ENCODE measurements at places on chromosomes 13 and 19.

DNA sequence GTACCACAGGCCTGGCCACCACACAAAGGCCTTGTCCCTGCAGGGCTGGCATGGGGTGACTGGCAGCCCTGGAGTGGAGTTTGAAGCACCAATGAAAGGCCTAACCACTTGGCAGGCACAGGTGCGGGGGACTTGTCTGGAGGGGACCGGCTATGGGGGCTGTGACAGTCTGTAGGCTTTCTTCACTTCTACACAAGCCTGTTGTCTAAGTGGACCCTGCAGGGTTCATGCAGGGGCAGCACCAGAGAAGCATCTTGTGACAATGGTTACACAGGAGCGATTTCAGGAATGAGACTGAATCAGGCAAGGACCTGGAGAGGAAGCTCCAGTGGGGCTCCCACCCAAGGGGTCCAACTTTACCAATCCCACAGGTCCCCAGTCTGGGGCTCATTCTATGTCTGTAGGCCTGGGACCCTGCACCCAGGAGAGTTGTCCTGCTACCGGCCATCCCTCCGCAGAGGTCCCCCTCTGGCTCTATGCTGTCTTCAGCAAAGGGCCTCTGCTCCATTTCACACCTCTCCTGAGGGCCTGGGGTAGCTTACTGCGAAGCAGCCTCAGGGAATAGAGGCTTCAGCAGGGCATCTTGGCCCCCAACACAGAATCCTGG is 2.3 kb upstream of the ZNF837 start:
- no peak for DNase-seq

GRCh38 chr19:18362934-18363542 is 22.6 kb downstream of the PGPEP1 start:
- DNase-seq, result no peak

DNA sequence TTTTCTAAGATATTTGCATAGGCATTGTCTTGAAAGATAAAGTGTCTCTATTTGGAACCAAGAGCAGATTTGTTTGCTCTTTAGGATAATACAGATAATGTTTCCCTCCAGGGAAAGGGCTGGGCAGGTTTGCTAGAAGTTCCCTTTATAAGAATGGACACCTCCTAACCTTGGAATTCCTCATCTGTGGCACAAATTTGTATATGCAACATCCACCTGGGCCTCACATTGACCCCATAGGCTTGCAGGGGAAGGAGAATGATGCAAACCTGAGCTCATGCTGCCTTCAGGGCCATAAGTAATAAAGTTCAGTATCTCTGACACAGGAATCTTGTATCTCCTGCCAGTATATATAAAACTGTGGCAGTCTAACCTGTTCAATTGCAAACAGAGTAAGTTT is 508.4 kb upstream of the MIR17HG start:
- DNase-seq, result no peak

GRCh38 chr13:59658027-59658737 is 505.5 kb downstream of the DIAPH3 start:
- no peak for DNase-seq

GRCh38 chr19:38155453-38155852 is 68.6 kb downstream of the DPF1 start:
- DNase-seq, result no peak

DNA sequence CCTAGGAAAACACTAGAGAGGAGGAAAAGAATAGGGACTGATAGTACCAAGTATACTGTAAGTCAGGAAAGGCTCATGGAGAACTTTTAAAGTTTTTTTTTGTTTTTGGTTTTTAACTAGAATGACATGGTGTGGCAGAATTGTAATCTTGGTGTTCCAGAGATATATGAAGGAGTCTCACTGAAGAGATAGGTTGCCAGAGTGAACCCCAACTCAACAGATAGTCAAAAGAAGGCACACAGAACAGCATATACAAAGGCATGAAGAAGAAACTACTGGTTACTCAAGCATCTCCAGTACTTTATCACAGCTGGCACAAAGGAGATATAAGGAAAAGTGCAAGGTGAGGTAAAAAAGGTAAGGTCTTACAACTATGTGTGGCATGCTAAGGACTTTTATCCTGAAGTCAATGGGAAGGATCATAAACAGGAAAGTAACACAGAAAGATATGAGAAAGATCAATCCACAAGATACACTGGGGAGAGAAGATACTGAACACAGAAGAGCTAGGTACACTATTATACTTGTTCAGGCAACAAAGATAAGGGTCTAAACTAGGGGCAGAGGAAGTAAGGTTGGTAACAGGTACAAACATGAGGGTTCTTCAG is 6.0 kb downstream of the KPNA3 start:
- DNase-seq, result no peak

- no peak for DNase-seq
These were observed 52.4 kb downstream of the TNFSF11 start for GRCh38 chr13:42626176-42626860.

- DNase-seq, result peak; percentile 9
These were observed 51.2 kb downstream of the NLRP12 start for GRCh38 chr19:53772943-53773342.

GRCh38 chr13:99290894-99291293 is 16.3 kb downstream of the GPR183 start:
- DNase-seq, result no peak
